ENCODE measurements at places on chromosomes 4 and X.

- DNase-seq: peak; percentile 55
Measured at GRCh38 chr4:111849746-111850284, 295.4 kb upstream of the FAM241A start.

DNA sequence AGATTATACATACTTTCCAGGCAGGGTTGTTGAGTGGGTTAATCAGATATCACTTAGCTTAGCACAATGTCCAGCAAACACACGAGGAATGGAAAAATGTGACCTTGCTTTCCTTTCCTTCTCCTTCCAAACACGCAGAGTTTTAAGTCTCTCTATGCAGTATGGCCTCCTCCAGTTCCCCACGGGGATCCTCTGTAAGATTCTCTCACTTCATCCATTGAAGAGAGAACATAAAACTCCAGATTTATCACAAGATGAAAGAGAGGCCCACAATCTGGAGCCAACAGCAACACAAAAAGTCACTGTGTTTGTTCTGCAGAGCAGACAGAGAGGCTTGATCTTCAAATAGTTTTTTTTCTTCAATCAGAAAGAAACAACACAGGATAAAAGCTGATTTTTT lies 336.8 kb upstream of the CLNK start:
- no peak for DNase-seq

DNA sequence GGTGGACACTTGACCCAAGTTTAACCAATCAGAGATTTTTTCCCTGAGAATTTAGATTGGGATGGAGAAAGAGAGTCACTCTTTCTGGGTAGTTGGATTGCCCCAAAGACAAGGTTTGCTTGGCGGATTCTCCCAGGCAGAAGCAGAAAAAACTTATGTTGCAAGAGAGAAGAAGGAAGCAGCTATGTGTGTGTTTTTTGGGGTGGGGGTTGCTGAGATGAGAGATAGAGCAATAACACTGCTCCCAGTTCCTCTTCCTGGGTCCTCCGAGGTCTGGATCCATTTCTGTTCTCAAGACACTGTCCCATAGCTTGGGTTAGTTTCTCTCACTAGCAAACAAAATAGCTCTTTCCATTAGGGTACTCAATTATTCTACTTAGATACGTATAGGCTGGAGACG lies 222.1 kb downstream of the STIM2 start:
- no peak for DNase-seq

DNA sequence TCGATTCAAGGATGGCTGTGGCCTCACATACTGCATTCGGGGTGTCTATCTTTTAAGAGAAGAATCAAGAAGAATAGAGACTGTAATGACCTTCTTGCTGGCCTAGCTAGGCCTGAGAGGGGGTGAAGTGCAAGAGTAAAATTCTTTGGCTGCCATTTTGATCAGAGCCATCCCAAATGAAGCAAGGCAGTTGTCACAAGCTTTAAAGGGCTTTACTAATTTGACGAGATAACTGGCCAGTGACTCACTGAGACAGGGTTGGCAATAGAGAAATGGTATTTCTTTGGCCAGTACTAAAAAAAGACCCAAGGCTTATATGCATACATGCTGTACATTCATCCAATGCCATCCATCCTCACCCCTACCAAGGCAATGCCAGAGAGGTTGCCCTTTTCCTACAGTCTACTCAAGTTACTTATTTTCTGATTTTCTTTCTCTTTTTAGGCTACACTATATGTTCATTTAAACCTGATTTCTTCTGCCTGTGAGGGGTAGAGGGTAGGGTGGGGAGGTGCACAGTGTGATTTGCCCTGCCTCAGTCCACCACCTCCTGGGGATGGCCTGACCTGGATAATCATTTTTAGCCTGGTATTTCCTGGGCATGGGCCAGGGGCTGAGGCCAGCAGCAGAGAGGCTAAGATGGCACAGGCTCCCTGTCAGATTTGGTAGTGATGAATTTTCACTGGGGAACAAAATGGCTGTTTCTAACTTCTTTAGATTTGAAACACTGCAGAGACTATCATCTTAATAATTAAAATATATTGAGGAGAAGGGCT lies 32.2 kb downstream of the ATG4A start:
- DNase-seq: no peak

GRCh38 chr4:154609532-154609931 lies 2.9 kb downstream of the FGG start:
- DNase-seq: no peak

- no peak for DNase-seq
Measured at GRCh38 chr4:8182858-8183725, 16.0 kb upstream of the SH3TC1 start.

- no peak for DNase-seq
Measured at GRCh38 chr4:51894059-51894645, 51.2 kb downstream of the DCUN1D4 start.

GRCh38 chr4:30727409-30727808 lies 7.2 kb downstream of the PCDH7 start:
- no peak for DNase-seq

- no peak for DNase-seq
Measured at GRCh38 chrX:100717363-100717762, 14.6 kb downstream of the SYTL4 start.

DNA sequence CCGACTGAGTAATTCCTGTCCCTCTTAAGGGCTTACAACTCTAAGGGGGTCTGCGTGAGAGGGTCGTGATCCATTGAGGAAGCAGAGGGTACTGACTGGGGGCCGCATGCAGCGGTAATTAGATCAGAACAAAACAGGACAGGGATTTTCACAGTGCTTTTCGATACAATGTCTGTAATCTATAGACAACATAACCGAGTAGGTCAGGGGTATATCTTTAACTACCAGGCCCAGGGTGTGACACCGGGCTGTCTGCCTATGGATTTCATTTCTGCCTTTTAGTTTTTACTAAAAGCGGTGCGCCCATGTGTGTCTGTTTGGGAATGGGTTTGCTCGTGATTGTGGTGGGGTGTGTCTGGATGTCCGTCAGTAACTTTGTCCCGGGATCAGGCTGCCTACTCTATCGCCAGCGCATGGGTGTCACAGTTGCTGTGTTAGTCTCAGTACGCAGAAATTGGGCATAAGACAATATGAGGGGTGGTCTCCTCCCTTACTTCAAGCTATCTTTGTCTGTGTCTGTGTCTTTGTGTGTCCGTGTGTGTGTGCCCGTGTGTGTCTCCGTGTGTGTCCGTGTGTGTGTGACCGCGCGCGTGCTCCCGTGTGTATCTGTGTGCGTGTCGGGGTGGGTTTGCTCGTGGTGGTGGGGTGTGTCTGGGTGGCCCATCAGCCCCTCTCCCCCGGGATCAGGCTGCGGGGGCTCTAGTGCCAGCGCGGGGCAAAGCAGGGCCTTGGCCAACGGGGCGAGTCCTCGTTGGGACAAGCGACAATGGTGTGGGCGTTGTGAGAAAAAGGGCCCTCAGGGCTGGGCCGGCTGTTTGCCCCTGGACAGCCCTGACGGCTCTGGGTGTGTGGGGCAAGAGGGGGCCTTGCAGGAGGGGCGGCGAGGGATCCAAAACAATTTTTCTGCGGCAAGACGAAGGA lies 10.4 kb downstream of the FRG2 start:
- DNase-seq: no peak

DNA sequence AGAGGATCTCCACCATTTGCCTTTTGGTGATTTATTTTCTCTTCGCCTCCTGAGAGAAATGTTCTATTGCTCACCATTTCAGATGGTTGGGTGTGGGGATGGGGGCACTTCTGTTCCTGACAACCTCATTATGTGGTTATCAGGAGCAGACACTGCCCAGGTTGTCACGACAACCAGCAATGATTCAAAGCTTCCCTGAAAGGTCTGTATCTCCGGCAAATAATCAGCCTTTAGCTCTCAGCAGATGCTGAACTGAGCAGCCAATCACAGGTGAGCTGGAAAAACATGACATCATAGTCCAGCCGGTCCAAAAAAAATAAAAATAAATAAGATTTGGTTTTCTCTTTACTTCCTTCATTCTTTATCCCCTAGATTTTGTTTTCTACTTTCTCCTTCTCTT lies 5.5 kb upstream of the PAK3 start:
- DNase-seq: no peak

- peak; percentile 55 for DNase-seq
Measured at GRCh38 chr4:134465417-134465816, 263.8 kb upstream of the PABPC4L start.

DNA sequence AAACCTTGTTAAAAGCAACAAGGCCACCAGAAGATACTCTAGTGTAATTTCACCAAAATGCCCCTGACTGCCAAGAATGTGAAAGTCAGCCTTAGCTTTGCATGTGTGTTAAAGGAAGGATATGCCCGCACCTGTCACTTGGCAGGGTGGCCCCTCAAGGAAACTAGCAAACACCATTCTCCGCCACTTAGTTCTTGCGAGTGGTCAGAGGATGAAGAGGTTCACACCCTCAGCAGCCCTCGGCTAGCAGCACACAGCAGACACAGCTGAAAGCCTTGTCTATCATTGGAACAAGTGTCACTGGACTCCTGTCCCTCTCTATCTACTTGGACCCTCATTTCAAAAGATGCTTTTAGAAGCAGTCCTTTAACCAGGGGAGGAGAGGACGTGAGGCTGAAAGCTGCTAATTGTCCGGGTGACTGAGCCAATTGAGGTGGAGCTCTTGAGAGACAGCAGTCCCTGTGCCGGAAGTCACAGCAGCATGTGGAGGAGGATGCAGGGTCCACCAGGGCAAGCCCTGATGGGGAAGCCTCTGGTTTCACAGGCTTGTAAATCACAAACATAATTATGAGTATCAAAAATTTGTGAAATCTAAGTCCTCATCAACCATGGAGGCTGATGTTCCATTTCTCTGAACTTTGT lies 18.0 kb downstream of the HHIP start:
- DNase-seq: no peak

GRCh38 chr4:142565771-142566170 lies 280.3 kb downstream of the INPP4B start:
- DNase-seq: no peak

DNA sequence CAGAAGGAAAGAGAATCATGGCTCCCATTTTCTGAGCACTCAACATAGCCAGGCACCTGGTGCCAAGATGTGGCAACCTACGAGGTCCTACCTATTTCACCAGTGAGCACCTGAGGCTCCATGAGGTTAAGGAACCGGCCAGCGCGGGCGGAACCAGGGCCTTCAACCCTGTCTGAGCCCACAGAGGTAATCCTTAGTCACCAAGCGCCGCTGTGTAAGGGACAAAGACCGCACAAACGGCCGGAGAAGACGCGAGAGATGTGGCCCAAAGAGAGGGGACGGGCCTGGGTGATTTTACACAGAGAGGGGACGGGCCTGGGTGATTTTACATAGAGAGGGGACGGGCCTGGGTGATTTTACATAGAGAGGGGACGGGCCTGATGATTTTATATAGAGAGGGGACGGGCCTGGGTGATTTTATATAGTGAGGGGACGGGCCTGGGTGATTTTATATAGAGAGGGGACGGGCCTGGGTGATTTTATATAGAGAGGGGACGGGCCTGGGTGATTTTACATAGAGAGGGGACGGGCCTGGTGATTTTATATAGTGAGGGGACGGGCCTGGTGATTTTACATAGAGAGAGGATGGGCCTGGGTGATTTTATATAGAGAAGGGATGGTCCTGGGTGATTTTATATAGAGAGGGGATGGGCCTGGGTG lies 114.2 kb downstream of the SMIM20 start:
- DNase-seq: no peak

GRCh38 chr4:54099748-54100574 lies at the start of gene GSX2:
TSS of gene GSX2 (plus strand) at chr4:54100163. CDS start at chr4:54100345, 182 bp downstream.
- DNase-seq: no peak

DNA sequence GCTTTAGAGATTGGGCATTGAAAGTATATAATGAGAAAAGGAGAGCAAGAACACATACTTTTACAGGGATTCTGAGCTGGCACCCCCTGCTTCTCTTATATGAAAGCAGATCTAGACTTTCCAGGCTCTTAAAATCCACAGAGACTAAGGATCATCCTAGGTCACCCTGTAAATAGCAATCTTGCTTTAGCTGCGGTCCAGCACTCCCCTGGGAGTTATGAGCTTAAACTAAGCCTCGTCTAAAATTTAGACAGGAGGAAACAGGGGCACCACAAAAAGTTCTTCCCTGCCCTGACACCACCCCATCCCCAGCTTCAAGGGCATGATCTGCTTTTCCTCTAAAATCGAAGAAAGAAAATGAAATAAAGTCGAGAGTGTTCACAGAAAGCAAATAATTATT lies 143.3 kb upstream of the KCNIP4 start:
- DNase-seq: peak; percentile 45

DNA sequence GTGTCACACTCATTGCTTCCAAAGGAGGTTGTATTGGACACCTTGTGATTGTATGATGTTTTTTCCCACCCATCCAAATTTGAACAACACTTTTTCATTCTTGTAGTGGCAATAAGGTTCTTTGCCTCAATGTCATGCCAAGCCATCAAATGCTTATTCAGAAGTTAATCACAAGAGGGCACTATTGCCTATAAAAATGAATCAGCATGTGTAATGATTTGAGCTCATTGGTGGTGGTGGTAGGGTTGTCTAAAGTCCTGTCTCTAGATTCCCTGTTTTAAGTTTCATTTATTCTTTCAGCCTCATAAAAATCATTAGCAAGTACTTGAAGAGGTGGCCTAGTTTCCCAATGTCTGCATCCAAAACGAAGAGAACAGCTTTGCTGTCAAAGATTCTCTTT lies 37.0 kb downstream of the IRS4 start:
- no peak for DNase-seq

- DNase-seq: no peak
Measured at GRCh38 chrX:123882391-123882790, 22.5 kb downstream of the XIAP start.

- no peak for DNase-seq
Measured at GRCh38 chr4:75345423-75345822, 168.8 kb downstream of the RCHY1 start.

GRCh38 chr4:86972997-86973396 lies 38.2 kb downstream of the AFF1 start:
- peak; percentile 47 for DNase-seq

- DNase-seq: no peak
Measured at GRCh38 chrX:79444694-79445210, 77.6 kb upstream of the ITM2A start.

GRCh38 chrX:135481696-135482179 lies 38.7 kb upstream of the INTS6L start:
- DNase-seq: no peak

DNA sequence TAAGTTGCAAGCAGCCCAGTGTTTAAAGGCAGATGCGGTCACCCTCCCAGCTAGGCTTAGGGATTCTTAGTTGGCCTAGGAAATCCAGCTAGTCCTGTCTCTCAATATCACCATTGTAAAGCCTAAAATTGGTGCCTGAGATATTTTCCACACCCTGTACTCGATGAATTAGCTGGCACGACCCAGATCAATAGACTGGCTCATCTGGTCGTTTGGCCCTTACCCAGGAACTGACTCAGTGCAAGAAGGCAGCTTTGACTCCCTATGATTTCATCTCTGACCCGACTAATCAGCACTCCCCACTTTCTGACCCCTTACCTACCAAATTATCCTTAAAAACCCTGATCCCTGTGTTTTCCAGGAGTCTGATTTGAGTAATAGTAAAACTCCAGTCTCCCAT lies 384.9 kb upstream of the SLC7A11 start:
- no peak for DNase-seq

DNA sequence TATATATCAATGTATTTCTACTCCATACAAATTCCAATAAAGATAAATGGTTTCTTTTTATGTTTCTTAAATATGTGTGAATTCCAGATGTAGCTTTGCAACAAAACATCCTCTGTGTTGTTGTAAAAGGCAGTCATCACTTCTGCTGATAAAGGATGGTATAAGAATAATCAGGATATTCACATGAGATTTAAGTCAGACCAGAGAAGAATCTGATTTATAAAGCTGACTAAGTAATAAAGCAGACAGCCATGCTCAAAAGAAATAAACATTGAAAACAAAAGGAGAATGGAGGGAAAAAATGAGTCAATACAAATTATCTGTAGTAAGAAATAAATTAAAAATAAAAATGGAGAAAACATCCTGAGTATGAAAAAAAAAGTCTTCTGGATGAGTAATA lies 27.0 kb upstream of the SLC7A11 start:
- no peak for DNase-seq

Measured in WERI-Rb-1 (cell line).